GM18507 (cell line): ENCODE measurements at places on chromosomes 16 and 17.

GRCh38 chr16:8893976-8894690 is 12.0 kb downstream of the LITAFD start:
- DNase-seq, result no peak

GRCh38 chr16:13083681-13084080 is 182.3 kb downstream of the SHISA9 start:
- no peak for DNase-seq

DNA sequence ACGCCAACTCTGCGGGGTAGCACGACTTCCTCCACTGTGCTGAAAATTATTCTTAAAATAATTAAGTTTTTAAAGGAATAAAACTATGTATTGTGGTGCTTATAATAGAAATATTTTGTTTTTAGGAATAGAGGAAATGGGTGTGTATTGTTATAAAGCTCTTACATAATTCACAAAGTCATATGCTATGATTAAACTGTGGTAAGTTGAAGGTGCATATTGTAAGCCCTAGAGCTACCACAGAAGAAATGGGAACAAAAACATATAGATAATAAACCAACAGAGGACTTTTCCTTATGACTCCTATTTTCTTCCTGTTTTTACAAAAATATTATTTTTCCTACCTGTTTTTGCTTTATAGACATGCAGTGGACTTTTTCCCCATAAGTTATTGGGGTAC is 4.3 kb upstream of the SLFN11 start:
- DNase-seq, result no peak

DNA sequence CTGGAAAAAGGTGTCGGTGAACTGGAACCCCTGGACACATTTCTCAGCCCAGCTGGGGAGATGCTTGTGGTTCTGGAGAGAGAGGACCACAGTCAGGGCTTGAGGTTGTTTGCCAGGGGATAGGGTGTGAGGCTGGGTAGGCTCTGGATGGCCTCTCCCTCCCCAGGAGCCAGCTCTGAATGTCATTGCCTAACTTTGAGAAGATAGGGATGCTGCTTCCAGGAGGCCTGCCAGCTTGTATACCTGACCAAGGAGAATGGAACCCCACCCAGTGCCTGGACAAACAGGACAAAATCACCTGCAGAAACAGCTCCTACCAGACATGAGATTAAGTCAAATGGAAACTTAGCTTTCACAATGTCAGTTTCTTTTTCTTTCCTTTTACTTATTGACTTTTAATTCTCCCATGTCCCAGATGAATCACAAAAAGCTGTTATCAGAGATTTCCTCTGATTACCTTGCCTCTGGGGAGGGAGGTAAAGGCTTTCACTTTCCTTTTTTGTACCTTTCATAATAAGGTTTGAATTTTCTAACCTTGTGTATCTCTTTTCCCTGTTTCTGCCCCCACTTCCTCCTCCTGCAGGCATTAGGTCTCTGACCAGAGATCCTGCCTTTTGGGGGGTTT is 29.8 kb upstream of the PLLP start:
- no peak for DNase-seq

- DNase-seq, result no peak
Measured at GRCh38 chr17:45828582-45829133, 16.0 kb upstream of the SPPL2C start.

- DNase-seq, result no peak
Measured at GRCh38 chr17:29396066-29396465, 5.9 kb downstream of the TAOK1 start.
